ENCODE measurements at places on chromosomes 12 and 14.
A peak's percentile ranks its signal among the peaks of the same experiment; 100 is the strongest.

DNA sequence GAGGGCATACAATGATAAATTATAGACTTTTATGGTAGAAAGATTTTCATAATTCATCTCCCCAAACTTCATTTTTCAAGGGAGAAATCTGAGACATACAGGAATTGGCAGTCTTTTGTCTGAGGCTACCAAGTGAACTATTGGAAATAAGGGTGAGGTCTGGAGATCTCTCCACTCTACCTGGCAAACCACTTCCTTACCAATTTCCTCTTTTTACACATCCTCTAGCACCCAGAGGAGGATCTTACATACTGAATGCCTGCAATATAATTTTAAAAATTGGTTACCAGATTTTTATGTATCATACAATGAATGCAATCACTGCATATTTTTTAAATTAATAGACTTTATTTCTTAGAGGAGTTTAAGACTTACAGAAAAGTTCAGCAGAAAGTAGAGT is 6.6 kb downstream of the PDE6H start:
- no peak for DNase-seq

- no peak for DNase-seq
These were observed 125.1 kb upstream of the GARIN6 start for GRCh38 chr12:99522456-99522855.

- no peak for DNase-seq
These were observed 475.8 kb downstream of the RGS6 start for GRCh38 chr14:72408020-72408419.

GRCh38 chr12:104615048-104615561 is 158.4 kb downstream of the CHST11 start:
- DNase-seq, result no peak

GRCh38 chr14:55238019-55238680 is 33.1 kb upstream of the FBXO34 start:
- no peak for DNase-seq

GRCh38 chr12:32125455-32126084 is 18.9 kb downstream of the BICD1 start:
- DNase-seq, result no peak

- DNase-seq, result no peak
These were observed 833.3 kb downstream of the DIO2 start for GRCh38 chr14:79378020-79378419.

- no peak for DNase-seq
These were observed 45.6 kb downstream of the LTBP2 start for GRCh38 chr14:74566174-74567141.

GRCh38 chr12:63294327-63294632 is 143.3 kb upstream of the AVPR1A start:
- DNase-seq, result no peak

- DNase-seq, result no peak
These were observed 23.5 kb downstream of the FGF23 start for GRCh38 chr12:4356041-4356327.

- DNase-seq, result no peak
These were observed 426.6 kb downstream of the EGLN3 start for GRCh38 chr14:33524244-33524643.

DNA sequence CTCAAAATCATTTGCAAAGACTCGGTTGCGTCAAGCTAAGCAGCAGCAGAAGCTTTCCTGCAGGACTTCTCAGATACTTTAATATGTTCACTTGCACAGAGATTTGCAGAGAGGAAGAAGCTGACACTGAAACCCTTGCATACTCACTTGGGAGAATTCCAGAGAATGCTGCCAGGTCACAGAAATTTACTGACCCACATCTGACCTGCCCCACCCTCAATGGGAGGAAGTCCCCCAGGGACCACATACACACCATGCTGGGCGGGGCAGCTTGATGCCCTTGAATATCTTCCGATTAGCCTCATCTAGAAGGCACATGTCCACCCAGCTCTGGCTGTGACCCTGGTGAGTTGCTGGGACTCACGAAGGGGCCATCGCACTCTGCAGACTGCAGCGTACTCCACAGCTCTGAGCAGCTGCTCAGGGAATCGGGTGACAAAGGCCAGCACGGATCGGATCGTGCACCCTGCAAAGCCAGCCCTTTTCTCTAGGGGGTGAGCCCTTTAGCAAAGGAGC is 83.2 kb downstream of the ITPK1 start:
- no peak for DNase-seq

DNA sequence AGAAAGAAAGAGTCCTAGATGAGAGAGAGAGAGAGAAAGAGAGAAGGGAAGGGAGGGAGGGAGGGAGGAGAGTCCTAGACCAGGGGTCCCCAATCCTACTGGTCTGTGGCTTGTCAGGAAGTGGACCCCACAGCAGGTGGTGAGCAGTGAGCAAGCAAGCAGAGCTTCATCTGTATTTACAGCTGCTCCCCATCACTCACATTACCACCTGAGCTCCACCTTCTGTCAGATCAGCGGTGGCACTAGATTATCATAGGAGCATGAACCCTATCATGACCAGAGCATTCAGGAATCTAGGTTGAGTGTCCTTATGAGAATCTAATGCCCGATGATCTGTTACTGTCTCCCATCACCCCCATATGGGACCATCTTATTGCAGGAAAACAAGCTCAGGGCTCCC is 39.2 kb upstream of the AMN1 start:
- no peak for DNase-seq

GRCh38 chr14:59463787-59464485 is 1.2 kb downstream of the GPR135 start:
- no peak for DNase-seq

- no peak for DNase-seq
These were observed 47.3 kb upstream of the FOS start for GRCh38 chr14:75231320-75231719.

GRCh38 chr12:26195641-26196420 is 458 bp downstream of the SSPN start:
- DNase-seq, result no peak

- no peak for DNase-seq
These were observed 85.7 kb downstream of the AKAP6 start for GRCh38 chr14:32414808-32415255.

GRCh38 chr14:59816941-59817340 is 53.6 kb downstream of the RTN1 start:
- no peak for DNase-seq

DNA sequence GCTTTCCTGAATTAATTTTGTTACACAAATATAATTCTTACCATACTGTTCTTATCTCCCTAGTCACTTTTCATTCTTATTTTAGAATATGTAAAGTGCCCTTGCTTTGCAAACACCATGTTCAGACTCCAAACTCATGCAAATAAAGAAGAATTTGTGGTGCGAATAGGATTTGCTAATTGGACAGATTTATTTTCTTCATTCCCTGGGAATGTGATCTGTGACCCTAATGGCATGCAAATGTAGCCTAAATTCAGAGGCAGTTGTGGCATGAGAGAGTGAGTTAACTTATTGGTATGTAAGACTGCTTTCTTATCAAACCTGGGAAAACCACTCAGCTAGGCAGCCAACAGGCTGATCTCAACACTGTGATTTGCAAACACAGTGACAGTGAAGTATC is 10.0 kb downstream of the CAPZA3 start:
- no peak for DNase-seq

DNA sequence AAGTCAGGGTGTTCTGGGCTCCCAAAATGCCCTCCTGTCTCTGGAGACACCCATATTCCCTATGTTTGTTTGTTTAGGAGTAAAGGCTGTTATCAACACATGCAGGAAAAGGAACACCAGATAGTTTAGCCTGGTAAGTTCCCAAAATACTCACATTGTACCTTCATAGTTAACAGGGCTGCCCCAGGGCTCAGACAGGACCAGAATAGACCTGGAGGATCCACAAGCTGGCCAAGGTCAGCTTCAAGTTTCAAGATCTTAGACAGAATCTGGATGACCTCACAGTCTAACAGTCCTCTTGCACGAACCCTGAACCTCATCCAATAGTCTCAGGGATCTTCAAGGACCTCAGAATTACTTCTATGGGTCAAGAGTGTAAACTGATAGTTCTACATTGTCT is 18.1 kb upstream of the HSP90B1 start:
- DNase-seq, result no peak

GRCh38 chr12:26274441-26275312 is 79.3 kb downstream of the SSPN start:
- DNase-seq, result no peak

GRCh38 chr12:10654003-10654402 is 19.8 kb downstream of the STYK1 start:
- no peak for DNase-seq

DNA sequence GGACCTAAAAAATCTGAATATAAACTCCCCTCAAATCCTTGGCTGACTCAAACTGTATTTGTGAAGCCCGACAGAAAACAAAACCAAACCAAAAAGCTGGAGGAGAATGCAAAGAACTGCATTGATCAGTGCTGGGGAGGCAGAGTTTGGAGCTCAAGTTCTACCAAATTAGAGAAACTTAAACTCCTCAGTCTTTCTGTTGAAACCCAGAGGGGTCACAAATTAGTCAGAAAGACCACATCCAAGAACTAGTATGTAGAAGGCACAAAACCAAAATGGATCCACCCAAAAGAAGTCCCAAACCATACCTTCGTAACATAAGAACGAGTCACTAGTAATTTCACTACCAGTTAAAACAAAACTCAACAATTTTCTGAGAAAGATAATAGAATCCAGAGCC is 15.3 kb upstream of the PRKAB1 start:
- no peak for DNase-seq

DNA sequence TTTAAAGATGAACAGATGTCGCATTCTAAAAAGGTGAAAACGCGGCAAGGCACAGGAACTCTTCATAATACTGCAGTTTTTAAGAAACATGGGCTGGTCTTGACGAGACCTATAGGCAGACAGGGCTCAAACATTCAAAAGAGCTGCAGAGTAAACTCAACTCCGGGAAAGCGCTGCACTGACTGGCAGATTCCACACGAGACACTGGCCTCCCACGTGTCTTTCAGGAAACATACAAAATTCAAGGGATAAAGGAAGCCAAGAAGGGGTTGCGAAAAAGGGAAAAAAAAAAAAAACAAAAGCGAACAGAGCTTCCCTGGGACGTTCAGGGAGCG is 614 bp upstream of the ARF6 start:
- no peak for DNase-seq

GRCh38 chr12:53190108-53190729 is 9.5 kb upstream of the CSAD start:
- DNase-seq, result peak; percentile 36

GRCh38 chr12:20493934-20494333 is 125.6 kb downstream of the PDE3A start:
- DNase-seq, result no peak

- peak; percentile 16 for DNase-seq
These were observed 1.4 kb upstream of the ABCD2 start for GRCh38 chr12:39620659-39621658.

DNA sequence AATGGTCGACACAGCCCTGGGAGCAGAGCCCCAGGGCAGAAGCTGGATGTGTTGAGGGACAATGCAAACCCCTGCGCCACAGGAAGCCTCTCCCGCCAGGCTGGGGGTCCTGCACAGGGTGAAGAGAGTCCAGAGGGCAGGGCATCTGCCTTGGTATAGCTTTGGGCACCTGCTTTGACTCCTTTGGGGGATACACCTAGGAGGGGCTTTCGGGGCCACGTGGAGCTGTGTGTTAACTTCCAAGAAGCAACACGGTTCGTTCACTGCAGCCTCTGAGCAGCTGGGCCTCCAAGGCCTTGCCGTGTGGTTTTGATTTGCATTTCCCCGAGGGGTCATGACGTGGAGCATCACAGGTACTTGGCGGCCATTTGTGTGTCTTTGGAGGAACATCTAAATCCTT is 5.8 kb upstream of the PUS1 start:
- DNase-seq, result no peak

GRCh38 chr12:94038605-94039004 is 109.8 kb upstream of the PLXNC1 start:
- no peak for DNase-seq

DNA sequence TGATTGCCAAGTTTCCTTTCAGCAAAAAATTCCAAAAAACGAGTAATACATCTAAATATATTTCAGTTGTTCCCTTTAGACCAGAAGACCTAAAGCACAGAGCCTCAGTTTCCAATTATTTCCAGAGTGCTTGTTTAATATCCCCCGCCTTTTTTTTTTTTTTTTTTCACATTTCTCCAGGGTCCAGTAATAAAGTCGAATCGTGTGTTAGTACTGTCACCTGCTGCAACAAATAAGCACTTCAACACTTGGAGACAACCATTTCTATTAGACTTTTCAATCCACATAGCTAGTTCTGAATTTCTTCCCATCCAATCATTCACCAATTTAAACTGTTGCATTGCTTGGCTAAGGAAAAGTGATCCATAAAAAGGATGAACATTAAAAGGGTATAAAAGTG is 13.6 kb downstream of the PDE6H start:
- no peak for DNase-seq

DNA sequence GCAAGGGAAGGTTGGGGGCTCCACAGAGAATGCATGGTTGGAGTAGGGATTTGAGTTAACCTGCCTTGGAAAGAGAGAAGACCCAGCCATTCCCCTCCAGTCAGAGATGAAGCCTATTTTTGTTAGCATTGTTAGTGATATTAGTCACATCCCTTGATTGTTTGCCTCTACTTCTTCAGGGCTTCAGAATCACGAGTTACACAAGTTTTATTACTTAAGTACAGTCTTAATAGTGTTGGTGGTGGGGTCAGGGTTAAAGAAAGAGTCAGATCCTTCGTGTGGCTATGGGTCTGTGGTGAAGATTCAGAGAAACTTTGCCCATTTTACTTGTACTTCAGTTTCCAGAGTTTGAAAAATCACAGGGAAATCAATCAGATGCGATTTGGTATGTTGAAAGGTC is 363.1 kb downstream of the LRIG3 start:
- no peak for DNase-seq

GRCh38 chr12:49055978-49056754 is 4.4 kb downstream of the KMT2D start:
- DNase-seq, result no peak

DNA sequence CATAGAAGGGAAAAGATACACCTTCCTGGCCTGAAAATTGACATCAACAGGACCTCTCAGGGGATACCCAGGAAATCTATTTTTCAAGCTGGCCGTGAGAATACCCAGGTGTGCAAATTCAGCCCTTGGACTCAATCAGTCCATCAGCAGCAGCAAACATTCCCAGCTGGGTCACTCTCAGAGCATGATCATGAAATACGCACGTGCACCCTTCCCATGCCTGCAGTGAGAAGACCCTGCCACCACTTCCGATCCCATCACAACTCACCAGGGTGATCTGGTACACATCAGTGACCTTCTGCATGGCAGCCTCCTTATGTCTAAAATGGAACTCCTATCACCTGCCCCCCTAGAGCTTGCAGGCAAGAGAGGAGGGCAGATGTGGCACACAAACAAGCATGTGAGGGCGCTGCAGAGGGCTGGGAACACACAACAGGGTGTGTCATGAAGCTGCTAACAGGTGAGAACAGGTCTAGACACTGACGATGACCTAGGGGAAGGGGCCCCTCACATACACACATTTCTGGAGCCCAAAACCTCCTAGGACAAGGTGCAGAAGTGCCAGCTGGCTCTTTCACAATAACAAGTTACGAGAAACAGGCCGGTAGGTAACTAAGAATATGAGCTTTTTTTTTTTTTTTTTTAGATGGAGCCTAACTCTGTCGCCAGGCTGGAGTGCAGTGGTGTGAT is 37.8 kb upstream of the TC2N start:
- DNase-seq, result no peak
